AG09309 (cell line): ENCODE measurements at places on chromosomes 12 and 14.

- DNase-seq = no peak
These were observed 118.8 kb upstream of the SINHCAF start for GRCh38 chr12:31444736-31445135.

- DNase-seq = no peak
These were observed 59.6 kb downstream of the ARL6IP4 start for GRCh38 chr12:123040106-123040505.

DNA sequence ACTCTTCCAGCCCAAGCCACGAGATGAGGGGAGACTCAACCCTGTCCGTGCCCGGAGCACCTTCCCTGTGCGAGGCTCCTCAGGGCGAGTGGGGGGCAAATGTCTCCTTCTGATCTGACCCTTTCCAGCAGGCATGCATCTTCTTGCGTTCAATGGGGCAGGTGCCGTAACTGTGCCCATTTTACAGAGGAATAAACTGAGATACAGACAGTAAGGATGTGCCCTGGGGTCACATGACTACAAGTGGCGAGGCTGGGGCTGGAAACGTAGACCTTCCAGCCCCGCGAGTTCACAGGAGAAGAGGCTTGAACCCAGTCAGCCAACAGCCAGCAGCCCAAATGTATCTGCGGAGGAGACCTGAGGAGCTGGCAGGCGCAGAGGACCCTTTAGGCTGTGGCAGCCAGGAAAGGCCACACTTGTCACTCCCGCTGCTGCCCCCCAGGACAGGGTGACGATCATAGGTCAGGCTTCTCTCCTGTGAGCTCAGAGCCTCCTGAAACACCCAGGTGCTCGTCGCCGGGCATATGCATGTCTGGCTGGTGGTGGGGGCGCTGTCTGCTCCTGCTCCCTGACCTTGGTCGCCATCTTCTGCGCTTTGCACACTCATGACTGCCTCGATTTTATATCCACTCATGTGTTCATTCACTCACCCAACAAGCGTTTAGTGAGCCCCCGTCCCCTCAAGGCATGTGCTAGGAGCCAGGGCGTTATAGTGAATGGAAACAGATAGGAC, 41.7 kb downstream of the CCDC88C start:
- DNase-seq = no peak

- no peak for DNase-seq
These were observed 53.4 kb upstream of the PWP1 start for GRCh38 chr12:107632246-107632645.

DNA sequence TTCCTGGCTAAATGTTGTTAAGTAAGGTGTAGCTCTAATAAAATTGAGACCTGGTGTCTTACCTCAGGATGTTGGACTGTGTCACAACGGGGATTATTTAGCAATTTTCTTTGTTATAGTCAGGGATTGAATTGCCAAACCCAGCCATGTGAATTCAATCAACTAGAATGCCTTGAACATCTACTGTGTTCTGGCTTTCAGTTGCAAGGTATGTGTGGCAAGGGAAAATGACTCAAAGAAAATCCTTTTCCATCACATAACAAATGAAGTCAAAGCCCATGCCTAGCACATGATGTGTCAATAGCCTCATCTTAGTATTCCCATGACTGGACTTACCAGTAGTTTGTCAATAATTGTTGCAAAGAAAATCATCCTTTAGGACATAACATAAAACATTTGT, 519.8 kb upstream of the FLRT2 start:
- DNase-seq = no peak

GRCh38 chr14:22418631-22419030, 170.4 kb downstream of the DAD1 start:
- no peak for DNase-seq

- no peak for DNase-seq
These were observed 18.4 kb downstream of the COA8 start for GRCh38 chr14:103581206-103581605.

DNA sequence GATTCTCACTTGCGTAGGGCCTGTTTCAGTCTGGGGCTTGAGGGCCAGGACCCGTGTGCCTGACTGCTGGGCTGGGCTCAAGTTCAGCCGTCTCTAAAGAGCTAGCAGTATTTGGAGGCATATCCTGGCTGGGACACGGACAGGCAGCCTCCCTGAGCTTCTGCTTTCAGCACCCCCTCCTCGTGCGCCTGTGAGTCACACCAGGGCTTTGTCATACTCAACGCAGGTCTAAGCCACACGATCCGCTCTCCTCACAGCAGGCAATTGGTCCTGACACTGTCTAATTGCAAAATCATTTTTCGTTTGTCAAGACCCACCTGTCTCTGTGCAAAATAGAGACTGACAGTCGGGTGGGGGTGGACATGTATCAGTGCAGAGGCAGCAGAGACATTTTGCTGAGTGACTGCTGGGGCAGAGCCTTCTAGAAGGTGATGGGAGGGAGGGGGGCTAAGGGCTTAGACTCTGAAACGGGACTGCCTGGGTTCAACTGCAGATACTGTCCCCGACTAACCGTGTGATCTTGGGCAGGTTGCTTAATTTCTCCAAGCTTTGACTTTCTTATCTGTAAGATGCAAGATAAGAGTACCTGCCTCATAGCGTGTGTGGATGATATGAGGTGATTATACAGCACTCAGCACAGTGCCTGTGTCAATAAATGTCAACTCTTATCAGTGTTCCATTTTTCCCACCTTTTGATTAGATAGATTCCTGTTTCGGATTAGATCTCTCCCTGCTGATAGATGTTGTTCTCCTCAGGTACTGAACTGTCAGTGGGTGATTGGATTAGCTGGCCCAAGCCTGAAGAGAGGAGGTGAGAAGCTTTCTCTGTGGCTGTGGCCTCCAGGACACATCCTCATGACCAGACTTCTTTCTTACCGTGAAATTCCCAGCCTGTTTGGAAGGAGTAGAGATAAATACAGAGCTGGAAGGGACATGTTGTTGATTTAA, 53.1 kb downstream of the KCNA1 start:
- DNase-seq = no peak

DNA sequence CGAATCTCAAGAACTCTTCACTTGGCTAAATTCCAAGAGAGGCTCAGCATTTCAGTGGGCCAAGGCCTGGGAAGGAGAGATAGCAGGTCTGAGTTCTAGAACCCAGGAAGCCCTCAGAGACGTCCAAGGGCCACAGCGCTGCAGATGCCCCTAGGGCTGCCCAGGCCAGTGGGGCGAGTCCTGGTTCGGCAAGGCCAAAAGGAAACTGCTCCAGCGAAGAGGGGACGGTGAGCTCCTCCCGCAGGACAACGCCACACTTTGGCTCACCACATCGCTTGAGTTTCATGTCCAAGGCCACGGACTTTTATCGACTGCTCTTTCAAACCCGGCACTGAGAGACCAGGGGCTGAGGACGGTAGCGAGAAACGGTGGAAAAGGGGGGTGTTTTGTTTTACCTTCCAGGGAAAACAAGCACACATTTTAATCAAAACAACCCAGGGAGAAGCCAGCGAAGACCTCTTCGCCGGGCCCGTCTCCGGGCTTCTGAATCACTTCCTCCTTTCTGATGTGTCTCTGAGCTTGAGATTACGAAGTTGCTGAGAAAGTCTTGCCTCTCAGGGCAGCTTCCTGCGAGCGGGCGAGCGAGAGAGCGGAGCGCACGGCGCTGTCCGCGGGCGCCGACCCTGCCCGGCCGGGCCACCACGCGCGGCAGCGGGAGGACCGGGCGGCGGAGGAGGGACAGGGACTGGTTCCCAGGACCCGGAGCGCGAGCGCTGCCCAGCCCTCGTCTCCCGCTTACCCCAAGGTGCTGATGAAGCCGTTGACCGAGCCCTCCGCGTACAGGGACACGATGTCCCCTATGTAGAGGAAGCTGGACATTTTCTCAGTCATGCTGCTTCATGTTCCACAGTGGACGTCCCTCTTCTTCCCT, 808 bp downstream of the ITPR2 start:
- DNase-seq = no peak

DNA sequence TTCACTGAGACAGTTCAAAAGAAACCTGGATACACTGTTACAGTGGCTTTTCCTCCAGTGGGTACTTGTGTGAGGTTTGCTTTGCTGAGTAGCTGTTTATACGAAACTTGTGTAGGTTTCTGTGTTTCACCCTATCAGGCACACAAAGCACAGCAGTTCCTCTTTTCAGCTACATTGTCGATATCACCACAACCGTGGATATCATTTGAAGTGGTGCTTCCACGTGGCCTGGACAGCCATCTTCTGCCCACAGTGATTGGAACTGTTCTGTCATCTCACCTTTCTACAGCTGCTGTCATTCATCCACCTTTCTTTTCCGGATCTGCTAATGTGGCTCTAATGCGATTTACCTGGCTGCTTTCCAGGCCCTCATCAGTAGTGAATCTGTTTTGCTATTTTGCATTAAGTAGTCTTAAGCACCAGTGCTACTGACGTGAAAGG, 368.8 kb downstream of the SYT1 start:
- no peak for DNase-seq

GRCh38 chr14:64253672-64254071, 40.5 kb downstream of the ESR2 start:
- DNase-seq = no peak

DNA sequence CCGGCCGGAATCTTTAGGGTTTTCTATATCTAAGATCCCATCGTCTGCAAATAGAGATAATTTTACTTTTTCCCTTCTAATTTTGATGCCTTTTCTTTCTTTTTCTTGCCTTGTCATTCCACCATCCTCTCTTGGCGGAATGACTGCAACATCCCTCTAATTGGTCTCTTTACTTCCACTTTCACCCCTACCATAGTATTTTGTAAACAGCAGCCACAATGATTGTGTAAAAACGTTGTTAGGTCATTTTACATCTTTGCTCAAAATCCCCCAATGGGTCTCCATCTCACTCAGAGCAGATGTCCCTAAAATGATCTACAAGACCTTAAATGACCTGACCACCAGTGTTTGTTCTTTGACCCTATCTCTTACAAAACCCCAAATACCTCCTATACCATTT, 80.0 kb upstream of the STAC3 start:
- DNase-seq = no peak

GRCh38 chr14:86279405-86279804, 749.5 kb downstream of the FLRT2 start:
- no peak for DNase-seq

DNA sequence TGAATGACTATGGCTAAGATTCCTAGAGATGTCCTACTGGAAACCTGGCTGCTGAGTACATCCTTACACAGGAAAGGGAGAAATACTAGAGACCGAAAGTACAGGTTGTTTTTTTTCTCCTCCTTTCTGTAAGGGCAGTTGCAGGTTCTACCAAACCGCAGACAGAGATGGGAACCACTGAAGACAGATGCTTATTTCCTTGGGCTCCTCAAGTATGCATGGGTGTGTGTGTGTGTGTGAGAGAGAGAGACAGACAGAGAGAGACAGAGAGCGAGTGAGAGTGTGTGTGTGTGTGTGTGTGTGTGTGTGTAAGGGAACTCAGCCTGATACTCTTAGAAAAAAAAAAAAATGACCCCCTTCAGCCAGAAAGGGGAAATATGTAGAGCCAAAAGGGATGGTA, 42.5 kb downstream of the MAP4K5 start:
- DNase-seq = no peak

DNA sequence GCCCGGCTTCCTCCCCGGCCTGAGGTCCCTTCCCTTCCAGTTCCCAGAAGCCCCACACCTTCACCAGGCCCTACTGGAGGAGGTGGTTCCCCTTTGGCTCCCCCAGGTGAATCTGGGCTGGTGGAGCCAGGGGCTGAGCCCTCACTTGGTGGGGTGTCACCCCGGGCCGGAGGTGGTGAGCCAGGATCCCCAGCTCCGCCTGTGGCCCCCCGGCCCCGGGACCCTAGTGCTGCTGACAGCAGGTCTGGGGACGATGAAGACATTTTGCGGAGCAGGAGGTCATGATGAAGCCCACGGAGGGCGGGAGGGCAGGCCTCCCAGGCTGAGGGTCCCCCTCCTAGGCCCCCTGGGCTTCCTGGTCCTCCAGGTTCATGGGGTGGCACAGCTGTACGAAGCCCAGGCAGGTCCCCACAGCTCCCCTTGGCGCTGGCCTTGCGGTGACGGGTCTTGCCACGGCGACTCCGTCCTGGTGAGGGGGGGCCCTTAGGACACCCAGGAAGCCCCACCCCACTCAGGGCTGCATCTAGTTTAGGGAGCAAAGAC, 16.6 kb downstream of the MAP3K12 start:
- DNase-seq = no peak

DNA sequence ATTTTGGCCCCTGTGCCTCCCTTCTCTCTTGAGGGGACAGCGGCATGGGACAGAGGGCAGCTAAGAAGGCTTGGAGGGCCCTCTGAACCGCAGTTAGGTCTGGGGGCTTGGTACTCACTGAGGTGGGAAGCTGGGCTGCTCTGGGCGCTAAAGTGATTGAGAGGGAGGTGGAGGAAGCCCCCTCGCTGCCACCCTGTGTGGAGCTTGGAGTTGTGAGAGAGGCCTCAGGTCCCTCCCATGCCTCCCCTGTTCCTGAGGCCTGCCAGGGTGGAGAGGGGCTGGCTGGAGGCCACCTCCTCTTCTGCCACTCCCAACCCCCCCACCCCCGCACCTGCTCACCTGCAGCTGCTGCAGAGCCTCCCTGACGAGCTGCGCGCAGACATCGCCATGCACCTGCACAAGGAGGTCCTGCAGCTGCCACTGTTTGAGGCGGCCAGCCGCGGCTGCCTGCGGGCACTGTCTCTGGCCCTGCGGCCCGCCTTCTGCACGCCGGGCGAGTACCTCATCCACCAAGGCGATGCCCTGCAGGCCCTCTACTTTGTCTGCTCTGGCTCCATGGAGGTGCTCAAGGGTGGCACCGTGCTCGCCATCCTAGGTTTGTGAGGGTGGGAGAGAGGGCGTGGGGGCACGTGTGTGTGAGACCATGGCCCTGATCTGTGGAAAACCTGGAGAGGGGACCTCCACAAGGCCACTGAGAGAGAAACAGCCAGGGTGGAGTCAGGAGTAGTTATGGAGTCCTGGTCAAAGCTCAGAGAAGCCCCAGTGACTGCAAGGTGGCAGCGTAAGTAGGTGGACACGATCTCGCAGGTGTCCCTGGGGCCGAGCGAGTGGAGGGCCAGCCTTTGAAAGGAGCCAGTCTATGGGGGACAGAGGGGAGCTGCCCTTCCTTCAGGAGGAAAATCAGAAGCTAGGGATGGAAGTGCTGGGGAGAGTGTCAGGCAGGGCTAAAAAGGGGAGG, 11.2 kb downstream of the KCNH3 start:
- DNase-seq = no peak

DNA sequence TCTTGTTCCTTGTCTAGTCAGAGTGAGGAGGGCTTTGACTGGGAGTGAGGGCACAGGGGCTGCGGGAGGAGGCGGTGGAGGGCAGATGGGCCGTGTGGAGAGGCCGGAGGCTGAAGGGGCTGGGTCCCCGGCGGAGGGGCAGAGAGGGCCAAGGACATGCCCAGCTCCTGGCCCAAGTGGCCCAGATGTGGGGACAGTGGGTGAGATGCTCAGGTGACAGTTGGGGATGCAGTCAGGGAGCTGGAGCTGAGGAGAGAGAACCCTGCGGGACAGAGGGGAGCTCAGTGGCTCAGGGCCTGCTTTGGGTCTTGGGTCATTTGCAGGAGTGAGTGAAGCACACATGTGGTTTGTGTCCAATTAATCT, 26.5 kb upstream of the PLD4 start:
- DNase-seq = no peak

DNA sequence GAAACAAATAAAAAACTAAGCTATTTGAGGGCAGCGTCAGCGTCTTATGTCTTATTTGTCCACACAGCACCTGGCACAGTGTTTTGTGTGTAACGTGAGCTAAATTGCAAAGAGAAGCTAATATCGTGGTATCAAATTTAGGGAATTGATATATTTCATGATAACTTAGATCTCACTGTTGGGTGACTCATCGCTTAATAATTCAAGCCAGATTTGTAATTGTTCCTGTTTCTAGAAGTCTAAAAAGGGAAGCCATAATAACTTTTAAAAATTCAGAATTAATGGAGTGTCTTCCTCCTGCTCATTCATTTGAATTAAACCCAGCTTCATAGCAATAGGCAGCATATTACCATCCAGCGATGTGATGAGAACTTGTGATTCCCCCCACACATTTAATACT, 214.7 kb downstream of the PDZRN4 start:
- no peak for DNase-seq

GRCh38 chr12:32248441-32249140, 141.9 kb downstream of the BICD1 start:
- no peak for DNase-seq
